ENCODE measurements at places on chromosomes 3 and 15. TPM values are rescaled to one million over a fixed set of nuclear protein-coding genes. Genes with fewer than 3 reads are reported as not detected.

Gene SNTN
- polyA plus RNA-seq: not detected

Gene ZBED2
- 0.08 TPM for polyA plus RNA-seq

Gene THPO
- polyA plus RNA-seq: 1.4 TPM

Gene SERINC4
- polyA plus RNA-seq: not detected

GRCh38 chr3:156728267-156728985 is 54.0 kb downstream of the TIPARP start:
- no peak for DNase-seq

DNA sequence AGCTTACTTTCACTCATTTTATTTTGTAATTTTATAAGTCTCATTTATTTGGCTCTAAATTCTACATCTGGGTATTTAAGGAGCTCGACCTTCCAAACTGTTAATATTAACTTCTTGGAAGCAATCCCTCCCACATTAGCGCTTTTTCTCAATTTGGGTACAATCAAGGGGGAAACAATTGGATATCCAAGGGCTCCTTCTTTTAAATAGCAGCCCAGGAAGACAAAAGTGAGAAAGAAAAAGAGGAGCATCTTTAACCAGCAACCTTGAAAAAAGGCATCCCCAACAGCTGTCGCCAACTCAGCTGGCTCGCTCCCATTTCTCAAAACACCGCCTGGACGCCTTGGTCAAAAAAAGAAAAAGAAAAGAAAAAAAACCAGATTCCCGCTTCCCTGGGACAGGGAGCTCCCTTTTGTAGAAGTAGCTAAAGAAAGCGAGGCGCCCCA is 873 bp downstream of the C3orf70 start:
- no peak for DNase-seq

GRCh38 chr15:41523097-41523496 is 9.5 kb upstream of the LTK start:
- no peak for DNase-seq

- DNase-seq: peak; percentile 6
Measured at GRCh38 chr15:45551676-45552075, 29.1 kb upstream of the SLC30A4 start.

DNA sequence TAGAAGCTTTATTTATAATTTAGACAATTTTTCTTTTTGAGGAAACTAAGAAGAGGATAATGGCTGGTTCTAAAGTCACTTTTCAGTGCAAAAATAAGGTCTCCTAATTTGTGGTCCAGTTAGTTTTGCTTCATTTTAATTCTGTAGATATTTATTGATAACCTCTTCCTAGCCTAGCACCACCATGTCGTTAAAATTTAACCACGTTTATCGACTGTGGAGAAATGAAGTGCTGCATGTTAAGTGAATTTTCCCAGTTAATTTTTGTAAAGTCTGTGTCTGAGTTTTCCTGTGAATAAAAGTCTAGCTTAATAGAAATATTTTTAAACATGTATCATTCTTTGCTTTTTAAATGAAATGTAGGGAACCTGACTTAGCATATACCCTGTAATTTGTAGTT is 16.7 kb downstream of the LRRC28 start:
- DNase-seq: no peak

DNA sequence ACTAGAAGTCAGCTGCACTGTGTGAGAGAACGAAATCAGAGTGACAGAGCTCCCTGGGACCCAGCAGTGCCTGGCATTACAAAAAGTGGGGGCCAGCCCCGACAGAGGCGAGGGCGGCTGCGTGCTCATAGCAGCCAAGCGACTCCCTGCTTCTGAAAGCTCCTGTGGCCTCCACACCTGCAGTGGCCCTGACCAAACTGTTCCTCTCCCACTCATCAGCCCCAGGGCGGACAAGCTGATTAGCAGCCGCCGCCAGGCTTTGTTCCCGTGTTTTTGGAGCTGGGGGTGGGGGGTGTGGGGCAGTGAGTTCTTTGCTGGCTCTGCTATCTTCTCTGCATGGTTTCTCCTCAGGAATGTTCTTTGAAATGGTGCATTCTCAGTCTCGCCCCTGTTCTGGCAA is 58.1 kb downstream of the DGKG start:
- DNase-seq: no peak

- no peak for DNase-seq
Measured at GRCh38 chr15:39506146-39506545, 74.7 kb upstream of the THBS1 start.

DNA sequence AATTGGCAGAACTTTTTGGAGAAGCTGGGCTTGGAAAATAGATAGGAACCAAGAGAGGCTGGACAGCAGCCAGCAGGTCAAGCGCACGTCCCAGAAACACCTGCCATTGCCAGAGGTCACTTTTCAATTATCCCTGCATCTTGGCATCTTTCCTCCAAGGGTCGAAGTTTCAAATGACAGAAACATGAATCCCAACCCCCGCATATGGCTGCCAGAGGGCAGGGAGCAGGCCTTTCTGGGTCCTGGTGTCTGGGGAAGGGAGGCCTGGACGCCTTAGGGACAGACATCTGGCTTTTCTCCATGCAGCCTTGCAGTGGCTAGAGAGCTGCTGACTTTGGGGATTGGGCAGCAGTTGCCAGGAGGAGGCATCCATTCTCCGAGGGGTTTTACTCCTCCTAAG is 164.5 kb upstream of the TPM1 start:
- no peak for DNase-seq

DNA sequence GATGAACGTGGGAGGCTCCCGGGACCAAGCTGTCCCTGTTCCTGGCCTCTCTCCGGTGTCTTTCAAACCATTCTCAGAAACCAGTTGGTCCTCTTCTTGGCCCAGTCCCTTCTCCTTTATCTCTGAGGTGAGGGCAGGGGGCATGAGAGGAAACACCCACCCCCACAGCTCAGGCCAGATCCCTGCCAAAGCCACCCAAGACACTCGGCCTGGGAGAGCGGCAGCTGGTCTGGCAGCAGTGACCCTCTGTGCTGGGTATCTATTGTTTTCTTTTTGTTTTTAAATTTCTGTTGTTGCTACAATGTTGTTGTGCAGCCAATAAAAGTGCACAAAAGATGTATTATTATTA is 27.3 kb downstream of the ACSBG1 start:
- DNase-seq: no peak

All from muscle of back (tissue), 13 donors.